Fibroblast of mammary gland (primary cell): ENCODE measurements at places on chromosomes 2 and 18.
A peak's percentile ranks its signal among the peaks of the same experiment; 100 is the strongest.

GRCh38 chr2:69914164-69914949 is 552 bp upstream of the MXD1 start:
- peak; percentile 100 for DNase-seq

DNA sequence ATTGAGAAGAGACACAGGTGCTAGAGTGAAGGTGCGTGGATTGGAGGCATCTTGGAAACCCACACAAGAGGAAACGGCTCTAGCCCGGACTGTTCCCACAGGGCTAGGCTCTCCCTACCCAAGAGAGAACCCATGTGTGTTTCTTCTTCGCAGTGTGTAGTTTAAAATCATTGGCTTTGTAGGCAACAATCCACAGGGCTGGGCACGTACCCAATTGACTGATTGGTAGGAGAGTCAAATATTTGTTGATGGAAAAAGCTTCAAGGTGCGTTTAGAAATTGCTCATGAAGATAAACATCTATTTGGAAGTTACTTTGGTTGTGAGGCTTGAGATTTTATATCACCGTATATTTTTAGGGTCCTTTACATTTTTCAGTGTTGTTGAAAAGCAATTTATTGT is 13.2 kb upstream of the YWHAQ start:
- no peak for DNase-seq

- DNase-seq = no peak
Observed at GRCh38 chr2:86338778-86339295, 1.4 kb upstream of the REEP1 start.

DNA sequence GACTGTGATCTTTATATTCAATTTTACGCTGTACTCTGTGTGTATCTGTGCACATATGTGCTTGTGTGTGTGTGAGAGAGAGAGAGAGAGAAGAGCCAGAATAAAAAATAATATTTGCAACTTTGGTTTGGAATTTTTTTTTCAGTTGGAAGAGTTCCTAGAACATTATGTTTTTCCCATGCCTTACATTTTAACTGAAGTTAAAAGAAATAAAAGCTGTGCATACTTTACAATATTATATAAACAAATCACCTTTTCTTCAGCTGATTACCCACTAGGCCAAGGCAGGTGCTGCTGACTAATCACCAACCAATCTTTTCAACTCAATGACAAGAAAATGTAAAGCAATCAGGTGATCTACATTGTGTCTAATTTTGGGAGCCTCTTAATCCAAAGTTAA is 366.3 kb downstream of the NYAP2 start:
- no peak for DNase-seq

GRCh38 chr2:218615868-218616315 is 8.2 kb downstream of the PLCD4 start:
- no peak for DNase-seq

GRCh38 chr2:62118160-62118559 is 77.8 kb upstream of the B3GNT2 start:
- DNase-seq = no peak

GRCh38 chr2:172571245-172571644 is 15.4 kb downstream of the PDK1 start:
- no peak for DNase-seq

- DNase-seq = no peak
Observed at GRCh38 chr2:174335254-174335987, 667 bp downstream of the SP9 start.

- DNase-seq = no peak
Observed at GRCh38 chr18:62569081-62569655, 46.3 kb downstream of the ZCCHC2 start.

- DNase-seq = no peak
Observed at GRCh38 chr2:138959031-138959430, 178.8 kb upstream of the NXPH2 start.

DNA sequence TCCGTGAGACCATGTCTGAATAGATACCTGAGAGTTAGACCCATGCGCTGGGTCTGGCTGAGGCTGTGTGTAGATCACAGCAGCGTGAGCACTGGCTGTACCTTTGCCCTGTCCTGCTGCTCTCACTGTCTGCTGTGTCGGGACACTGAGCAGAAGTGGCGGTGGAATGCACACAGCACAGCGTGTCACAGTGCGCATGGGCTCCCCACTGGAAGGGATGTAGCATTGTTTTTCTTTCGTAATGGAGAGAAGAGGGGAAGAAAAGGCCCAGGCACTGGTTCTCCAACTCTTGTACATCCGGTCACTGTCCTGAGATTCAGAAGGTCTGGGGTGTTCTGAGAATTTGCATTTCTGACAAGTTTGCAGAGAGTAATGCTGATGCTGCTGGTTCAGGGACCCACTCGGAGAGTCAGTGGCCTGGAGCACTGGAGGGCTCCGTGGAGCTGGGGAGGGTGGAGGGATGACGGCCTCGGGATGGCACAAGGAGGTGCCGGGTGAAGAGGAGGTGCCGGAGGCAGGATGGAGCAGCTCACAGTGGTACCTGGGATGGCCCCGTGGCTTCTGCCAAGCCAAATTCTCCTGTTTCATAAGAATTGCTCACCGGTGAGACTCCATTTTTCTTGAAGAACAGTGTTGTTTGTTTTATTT is 252.8 kb downstream of the LDLRAD4 start:
- no peak for DNase-seq

- no peak for DNase-seq
Observed at GRCh38 chr2:200013906-200014305, 58.5 kb downstream of the MAIP1 start.

DNA sequence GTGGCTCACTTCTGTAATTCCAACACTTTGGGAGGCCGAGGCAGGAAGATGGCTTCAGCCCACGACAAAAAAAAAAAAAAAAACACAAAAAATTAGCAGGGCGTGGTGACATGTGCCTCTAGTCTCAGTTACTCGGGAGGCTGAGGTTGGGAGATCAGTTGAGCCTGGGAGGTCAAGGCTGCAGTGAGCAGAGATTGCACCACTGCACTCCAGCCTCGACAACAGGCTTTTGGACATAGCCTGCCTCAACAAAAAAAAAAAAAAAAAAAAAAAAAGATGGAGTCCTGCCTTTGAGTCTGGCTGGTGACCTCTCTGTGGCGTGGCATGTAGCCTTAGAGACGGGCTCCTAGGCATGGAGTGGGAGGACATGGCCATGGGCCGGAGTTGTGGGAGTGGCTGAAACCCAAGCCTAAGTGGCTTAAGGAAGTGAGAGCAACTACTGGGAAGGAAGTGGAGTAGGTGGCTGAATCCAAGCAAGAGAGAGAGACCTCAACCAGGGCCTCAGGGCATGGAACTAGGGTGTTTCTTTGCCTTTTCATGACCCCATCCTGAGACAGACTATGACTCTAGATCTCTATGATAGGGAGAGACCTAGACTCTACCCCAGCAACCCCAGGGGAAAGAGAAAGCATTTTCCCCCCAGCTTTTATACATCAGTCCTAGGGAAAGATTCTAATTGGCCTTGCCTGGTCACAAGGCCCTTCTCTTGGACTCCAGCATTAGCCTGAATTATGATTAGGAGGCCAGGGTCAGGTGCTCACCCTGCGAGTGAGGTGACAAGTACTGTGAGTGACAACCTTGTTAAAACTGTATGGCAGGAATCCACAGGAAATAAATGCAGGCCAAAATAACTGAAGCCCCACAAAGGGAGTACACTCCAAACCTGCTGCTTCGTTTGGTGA is 34.2 kb downstream of the NPAS2 start:
- no peak for DNase-seq

GRCh38 chr2:174835797-174836255 is 71.6 kb upstream of the CHRNA1 start:
- peak; percentile 99 for DNase-seq
